ENCODE measurements at places on chromosomes 13 and 19.
A peak's percentile ranks its signal among the peaks of the same experiment; 100 is the strongest.

- no peak for DNase-seq
Observed at GRCh38 chr13:27536361-27537101, 83.8 kb downstream of the LNX2 start.

DNA sequence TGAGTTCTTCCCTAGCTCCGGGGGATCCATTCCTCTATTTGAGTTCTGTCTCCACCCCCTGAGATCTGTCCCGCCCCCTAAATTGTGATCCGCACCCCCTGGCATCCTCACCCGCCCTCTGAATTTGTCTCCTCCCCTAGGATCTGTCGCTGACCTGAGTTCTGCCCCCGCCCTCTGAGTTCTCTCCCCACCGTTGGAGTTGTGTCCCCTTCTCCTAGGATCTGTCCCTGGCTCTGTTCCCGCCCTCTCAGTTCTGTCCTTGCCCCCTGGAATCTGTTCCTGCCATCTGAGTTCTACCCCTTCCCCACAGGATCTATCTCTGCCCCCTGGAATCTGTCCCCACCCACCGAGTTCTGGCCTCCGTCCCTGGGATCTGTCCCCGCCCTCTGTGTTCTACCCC lies 1.0 kb upstream of the SLC17A7 start:
- DNase-seq = peak; percentile 35

GRCh38 chr19:45636902-45637301 lies 2.3 kb downstream of the EML2 start:
- DNase-seq = no peak

- no peak for DNase-seq
Observed at GRCh38 chr19:10452726-10453618, 32.6 kb downstream of the PDE4A start.

- no peak for DNase-seq
Observed at GRCh38 chr13:43434191-43434590, 352.6 kb downstream of the ENOX1 start.

DNA sequence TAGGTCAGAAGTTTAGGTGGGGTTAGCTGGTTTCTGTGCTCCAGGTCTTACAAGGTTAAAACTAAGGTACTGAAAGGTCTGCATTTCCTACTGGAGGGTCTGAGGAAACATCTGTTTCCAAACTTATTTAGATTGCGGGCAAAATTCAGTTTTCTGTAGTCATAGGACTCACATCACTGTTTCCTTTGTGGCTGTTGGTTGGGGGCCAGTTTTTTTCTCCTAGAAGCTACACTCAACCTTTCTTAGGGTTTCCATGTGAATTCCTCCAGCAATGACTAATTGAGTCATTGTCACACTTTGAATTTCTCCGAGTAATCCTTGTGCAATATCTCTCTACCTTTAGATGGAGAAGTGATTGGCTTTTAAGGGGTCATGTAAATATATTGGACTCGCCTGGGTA lies 773.4 kb upstream of the SLITRK1 start:
- DNase-seq = no peak

DNA sequence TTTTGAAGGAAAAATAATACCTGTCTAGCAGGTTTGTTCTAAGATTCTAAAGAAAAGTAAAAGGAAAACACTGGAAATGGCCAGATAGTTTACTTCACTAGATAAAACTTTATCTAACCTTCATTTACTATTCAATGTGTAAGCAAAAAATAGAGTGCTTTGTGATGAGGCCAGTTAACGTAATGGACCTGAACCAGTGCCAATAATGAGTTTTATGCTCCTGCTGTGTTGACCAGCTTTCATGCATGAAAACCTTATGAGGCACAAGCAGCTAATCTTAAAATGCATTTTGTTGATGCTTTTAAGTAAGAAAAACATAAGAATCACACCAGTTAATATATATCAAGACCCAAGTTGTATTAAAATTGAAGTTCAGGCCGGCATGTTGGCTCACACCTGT lies 617.2 kb upstream of the GPC6 start:
- DNase-seq = no peak

- no peak for DNase-seq
Observed at GRCh38 chr13:62061751-62062150, 646.1 kb upstream of the PCDH20 start.

DNA sequence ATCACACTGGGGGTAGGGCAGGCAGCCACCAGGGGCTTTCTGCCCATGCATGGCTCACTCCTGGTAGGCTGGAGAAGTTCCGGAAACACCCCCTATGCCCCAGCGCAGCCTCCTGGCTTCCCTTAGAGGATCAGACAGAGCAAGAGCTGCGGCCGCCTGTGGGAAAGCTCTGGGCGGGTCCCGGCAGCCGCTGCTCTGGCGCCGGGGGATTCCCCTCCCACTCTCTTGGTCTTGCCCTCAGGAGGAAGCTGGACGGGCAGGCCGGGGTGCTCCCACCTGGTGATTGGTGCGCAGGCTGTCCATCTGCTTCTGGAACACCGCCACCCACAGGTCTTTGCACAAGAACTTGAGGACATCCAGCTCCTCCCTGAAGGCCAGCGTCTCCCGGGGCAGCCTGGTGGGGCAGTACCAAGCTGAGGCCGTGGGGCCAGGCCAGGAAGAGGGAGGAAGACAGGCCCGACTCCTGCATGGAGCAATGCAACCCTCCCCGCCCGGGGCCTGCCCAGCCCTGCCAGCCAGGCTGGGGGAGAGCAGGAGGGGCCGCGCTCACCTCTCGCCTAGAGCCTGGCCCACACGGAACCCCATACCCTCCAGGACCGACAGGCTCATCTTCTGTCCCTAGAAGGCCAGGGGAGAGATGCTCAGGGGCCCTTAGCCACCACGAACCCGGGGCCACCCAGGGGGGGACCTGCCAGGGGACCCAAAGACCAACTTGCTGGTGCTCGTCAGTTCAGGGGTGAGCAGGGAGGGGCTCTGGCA lies 4.0 kb upstream of the NKPD1 start:
- DNase-seq = peak; percentile 22

DNA sequence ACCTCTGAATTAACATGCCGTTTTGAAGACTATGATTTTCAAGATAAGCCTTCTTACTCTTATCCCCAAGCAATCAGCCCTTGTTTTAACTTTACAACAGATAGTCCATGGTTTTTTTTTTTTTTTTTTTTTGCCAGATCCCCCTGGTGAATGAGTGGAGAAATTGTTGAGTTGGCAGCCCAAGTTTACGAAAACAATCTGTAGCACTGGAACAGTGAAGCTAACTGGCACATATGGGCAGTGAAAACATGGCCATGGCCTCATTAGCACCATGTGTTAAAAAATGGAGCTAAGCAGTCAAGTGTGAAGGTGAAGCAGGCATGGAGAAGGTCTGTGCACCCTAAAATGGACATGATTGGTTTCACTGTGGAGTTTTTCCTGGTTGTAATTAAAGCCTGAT lies 812.1 kb upstream of the MIR17HG start:
- no peak for DNase-seq

DNA sequence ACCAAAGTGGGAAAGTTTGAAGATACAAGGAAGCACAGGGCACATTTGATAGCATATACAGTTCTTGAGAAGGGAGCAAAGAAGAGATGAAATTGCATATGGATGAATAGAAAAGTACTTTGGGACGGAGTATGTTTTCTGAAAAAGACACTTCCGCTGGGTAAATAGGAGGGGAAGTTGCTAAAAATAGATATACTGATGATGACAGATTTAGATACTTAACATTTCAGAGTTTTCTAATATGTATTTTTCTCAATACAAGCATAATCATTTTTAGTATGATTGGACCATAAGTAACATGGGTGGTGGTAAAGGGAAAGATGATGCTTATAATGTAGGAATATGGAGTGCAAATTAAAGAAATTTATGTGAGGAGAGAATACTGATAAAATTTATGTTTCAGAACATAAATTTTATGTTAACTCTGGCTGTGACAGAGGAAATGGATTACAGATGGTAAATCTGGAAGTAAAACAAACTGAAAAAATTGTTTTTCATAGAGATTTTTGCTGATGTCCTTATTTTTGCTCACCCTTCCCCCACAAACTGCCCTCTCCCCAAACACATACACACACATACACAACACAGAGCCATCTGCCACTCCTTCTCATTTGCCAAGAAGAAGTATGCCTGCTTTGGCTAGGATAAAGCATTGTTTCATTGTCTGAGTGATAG lies 583.9 kb upstream of the MIR17HG start:
- no peak for DNase-seq

- no peak for DNase-seq
Observed at GRCh38 chr19:12750851-12751250, 740 bp upstream of the BEST2 start.

- DNase-seq = no peak
Observed at GRCh38 chr19:16024266-16025107, 51.8 kb upstream of the TPM4 start.

DNA sequence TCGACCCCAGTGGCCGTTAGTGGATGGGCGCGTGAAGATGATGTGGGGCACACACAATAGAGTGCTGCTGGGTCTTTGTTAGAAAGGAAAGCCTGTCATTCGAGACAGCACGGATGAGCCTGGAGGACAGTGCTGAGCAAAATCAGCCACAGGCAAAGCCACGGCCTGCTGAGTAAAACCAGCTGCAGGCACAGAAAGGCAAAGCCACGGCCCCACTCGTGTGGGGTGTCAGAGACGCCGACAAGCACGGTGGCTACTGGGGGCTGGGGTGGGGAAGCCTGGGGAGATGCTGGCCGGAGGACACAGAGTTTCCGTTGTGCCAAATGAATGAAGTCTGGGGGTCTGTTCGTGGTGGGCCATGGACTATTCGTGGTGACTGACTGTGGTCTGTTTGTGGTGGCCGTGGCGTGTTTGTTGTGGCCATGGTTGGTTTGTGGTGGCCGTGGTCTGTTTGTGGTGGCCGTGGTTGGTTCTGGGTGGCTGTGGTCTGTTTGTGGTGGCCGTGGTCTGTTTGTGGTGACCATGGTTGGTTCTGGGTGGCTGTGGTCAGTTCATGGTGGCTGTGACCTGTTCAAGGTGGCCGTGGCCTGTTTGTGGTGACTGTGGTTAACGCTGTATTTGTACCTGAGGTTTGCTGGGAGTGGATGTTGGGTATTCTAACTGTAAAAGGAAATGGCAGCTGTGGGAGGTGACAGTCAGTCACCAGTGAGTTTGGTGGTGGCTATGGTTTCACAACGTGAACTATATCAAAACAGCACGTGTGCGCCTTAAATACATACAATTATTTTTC lies 36.3 kb downstream of the MCF2L start:
- no peak for DNase-seq

- DNase-seq = no peak
Observed at GRCh38 chr13:22877421-22877820, 303.4 kb upstream of the SGCG start.

DNA sequence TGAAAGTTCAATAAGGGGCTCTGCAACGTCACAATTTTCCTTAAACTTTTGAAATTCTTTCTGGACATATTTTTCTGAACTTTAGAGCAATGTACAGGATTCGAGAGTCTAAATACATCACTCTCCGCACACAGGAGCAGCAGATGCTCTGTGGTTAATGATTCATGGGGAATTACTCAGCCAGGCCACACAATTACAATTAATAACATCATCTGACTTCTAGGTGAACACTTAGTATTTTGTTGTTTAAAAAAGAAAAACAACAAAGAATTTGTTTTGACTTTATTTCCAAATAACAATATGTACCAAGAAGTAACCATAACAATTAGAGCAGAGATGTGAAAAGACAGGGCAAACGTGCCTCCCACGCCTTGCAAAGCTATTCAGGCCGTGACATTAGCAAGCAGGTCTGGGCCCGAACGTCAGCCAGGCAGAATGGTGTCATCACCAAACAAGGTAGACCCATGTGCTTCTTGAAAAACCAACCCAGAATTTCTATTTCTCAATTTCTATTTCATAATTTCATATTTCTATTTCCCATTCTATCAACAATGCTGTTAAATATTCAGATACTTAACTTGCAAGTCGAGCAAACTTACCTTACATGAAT lies 236.3 kb downstream of the COL4A1 start:
- DNase-seq = peak; percentile 75

GRCh38 chr13:88162076-88162702 lies 491.0 kb downstream of the SLITRK5 start:
- no peak for DNase-seq
